ENCODE measurements at places on chromosomes 3 and 15. TPM values are rescaled to one million over a fixed set of nuclear protein-coding genes. Genes with fewer than 3 reads are reported as not detected.

The FBXO22 gene
- 33.7 TPM for total RNA-seq

The IFRD2 gene
- total RNA-seq, result 97.3 TPM

DNA sequence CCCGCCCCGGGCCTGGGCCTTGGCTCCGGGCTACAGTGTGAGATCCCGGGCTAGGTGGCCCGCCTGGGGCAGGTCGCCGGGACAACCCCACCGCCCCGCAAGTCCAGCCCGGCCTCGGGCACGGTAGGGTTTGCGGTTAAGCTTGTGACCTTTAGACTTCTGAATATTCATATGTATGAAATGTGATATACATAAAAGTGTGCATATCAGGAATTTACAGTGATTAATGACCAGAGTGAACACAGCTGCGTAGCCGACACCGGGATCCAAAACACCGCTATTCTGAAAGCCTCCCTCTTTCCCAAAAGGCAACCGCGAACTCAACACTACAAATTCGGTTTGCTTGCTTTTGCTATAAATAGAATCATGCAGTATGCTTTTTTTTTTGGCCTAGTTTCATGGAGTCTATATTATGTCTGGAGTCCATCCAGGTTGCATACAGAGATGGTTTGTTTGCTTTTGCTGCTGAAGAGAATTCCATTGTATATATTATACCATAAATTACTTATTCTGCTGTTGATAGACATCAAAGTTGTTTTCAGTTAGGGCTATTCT is 636 bp upstream of the SNRPA1 start:
- no peak for DNase-seq

- no peak for DNase-seq
Observed at GRCh38 chr3:142120707-142121106, 28.6 kb downstream of the TFDP2 start.

DNA sequence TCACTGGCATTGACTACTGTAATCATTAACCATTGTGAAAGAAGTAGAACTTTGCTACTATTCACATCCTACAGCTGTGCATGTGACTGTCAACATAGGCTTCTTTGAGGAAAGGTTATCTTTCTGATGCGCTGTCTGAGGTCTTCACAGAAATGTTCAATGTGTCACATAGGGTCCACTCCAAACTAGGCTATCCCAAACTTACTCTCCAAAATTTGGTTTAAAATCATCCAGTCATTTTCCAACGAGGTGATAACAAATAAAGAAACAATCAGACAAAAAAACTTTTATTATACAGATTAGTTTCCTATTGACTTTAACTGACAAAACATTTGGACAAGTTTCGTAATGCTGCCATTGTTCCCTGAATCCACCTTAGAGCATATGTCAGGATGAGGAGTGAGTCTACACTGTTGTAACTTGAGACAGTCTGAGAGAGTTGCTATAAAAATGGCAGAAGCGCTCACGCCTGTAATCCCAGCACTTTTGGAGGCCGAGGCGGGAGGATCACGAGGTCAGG is 511.6 kb downstream of the PLOD2 start:
- no peak for DNase-seq

GRCh38 chr15:63502137-63502766 is 2.1 kb upstream of the USP3 start:
- DNase-seq, result no peak

- peak; percentile 16 for DNase-seq
Observed at GRCh38 chr3:69085168-69085832, 563 bp downstream of the ARL6IP5 start.

- peak; percentile 73 for DNase-seq
Observed at GRCh38 chr15:68210821-68211655, 5.9 kb upstream of the CALML4 start.

GRCh38 chr3:98778852-98779413 is 15.8 kb downstream of the ST3GAL6 start:
- DNase-seq, result no peak

GRCh38 chr3:43053291-43053690 is 52.6 kb downstream of the POMGNT2 start:
- no peak for DNase-seq

GRCh38 chr3:139308560-139308959 is 35.3 kb upstream of the MRPS22 start:
- no peak for DNase-seq

DNA sequence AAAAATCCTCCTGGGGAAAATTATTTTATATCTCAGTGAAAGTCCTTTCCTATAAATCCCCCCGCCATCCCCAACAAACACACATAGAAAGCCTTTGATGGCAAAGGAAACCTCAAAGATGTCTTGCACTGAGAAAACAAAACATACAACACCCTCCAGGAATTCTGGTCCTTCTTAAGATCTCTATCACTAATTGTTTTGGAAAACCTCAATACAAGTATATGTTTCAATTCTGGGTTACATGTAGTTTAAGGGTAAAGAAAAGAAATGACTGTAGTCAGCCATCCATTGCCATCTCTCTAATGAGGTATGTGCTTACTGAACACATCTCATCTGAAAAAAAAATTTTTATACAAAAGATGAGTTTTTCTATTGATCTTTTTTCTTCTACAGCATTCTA is 97.3 kb downstream of the FSIP1 start:
- no peak for DNase-seq

- no peak for DNase-seq
Observed at GRCh38 chr3:42264399-42265058, 1.5 kb downstream of the CCK start.
